ENCODE measurements at places on chromosomes 7 and 10.
A peak's percentile ranks its signal among the peaks of the same experiment; 100 is the strongest.

- DNase-seq = no peak
Measured at GRCh38 chr7:14073543-14073942, 84.1 kb upstream of the ETV1 start.

DNA sequence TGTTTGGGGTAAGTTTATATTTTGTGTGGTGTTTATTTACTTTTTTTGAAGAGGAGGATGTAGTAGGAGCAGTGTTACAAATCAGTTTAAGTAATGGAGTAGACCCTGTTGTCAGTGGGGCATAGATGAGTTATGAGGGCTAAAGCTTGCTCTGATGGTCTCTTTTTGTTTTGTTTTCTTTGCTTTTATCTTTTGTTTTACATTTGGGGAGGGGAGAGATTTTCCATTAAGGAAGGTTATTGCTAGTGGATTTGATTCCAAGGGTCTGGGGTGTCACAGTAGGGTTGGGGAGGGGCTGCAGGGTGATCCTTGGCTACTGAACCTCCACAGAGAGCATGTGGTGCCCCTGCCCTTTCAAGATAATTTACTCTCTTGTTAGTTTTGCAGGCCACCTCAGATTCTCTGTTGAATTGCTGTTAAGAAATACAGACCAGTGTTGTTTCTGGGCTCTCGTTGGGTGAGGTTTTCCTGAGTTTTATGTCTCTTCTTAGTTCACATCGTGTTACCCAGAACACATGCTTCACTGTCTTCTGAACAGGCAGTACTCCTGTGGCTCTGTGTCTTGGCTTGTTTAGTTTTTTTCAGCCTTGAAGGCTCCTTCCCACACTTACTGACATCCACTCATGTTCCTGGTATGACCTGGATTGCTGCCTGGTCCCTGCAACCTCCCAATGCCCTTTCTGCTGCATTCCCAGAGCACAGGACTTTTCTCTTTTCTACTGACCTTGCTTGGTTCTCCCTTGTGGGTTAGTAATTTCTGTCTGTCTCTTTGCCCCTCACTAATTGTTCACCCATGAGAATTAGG is 4.2 kb downstream of the KIFBP start:
- peak; percentile 43 for DNase-seq

GRCh38 chr10:133257489-133258065 is 19.1 kb downstream of the ADAM8 start:
- peak; percentile 72 for DNase-seq

DNA sequence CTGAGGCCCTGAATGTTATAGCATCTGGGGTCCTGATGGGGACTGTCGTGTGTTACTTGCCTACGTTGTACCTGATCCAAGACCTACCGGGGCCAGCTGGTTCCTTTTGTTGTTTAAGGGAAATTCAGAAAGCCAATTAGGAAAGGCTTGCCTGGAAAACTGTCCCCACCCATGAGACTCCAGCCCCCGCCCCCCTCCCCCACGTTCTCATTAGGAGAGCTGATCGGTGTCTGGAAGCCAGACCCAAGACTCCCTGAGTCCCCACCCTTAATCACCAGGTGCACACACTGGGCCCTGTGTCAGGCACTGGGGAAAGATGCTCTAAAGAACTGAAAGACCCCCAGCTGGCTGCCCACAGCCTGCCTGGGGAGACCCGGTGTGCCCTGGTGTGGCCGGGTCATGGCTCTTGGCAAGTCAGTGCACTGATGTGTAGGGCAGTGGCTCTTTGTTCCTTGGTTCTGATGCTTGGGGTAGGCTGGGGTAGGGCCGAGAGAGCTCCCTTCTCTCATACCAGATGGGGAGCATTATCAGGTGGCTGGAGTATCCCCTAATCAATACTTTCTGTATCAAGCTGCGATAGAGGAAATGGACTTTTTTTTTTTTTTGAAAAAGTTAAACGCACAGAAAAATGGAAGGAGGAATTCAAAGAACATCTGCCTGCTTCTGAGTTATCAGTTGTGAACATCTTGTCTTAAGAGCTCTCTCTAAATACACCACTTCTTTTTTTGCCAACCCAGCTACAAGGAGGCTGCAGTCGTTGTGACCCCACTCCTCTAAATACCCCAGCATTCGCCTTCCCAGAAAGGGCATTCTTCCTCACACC is 16.9 kb downstream of the TSPAN15 start:
- DNase-seq = no peak

DNA sequence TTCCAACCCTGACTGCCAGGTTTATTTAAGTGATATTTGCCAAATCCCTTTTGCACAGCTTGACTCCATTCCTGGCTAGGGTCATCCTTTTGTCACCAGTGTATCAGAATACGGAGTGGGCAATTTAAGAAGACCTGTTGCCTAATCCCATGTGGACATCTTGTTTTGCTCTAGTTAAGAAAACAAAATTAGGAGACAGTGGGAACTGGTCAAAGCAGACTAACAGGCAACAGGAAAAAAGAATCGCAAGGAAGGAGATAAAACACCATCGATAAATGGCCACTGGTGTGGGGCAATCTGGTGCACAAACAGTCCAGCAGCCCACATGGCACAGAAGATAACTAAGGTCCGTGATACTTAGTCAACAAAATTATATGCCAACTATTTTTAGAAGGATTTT is 21.4 kb downstream of the KDM7A start:
- DNase-seq = no peak

- no peak for DNase-seq
Measured at GRCh38 chr7:65832281-65832680, 40.6 kb upstream of the VKORC1L1 start.

DNA sequence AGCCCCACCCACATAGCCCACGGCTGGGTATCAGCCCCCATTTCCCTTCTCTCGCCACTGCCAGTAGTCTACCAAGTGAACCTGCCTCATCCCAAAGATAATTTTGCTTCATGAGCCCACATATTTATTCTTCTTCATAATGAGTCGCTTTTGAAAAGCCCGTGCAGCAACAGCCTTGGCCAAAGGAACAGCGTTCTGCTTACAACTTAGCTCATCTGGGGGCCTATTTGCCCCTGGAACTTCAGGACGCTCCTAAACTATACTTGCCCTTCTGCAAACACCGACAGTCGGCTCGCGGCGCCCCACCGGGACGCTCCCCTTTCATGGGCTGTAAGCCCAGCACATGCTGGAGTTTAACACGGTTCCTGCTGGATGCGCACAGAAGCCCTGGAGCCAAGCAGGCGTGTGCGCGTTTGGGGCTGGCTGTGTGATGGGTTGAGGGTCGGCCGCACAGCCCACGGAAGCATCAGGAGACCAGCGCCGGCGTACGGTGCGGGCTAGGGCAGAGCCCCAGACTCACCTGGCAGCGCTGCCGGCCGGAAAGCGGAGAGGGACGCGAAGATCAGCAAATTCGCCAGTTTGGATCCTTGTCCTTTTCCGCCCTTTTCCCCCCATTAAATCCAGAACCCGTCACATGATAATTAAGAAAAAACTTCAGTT is 370 bp downstream of the TMEM60 start:
- peak; percentile 49 for DNase-seq

DNA sequence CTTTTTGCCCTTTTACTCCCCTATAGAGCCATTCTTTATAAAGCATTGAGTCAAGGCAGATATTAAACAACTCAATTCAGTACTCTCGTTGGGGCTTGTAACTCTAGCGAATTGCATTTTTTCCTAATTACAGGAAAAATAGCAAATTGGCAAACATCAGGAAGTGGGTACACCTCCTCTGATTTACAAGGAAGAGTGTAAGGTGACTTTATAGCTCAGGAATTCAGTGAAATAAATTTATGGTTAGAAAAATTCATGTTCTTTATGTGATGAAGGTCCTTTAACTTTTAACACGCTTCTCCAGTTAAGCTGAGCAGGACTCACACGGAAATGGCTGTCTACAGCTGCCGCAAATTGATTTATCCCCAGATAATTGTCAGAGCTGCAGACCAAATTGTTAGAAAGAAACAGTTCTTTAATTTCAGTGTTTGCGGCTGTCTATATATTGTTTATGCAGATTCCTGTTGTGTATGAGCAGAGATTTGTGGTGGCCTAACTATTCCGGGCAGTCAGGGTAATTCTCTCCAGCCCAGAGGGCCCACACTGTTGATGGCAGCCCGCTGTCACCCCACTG is 151.1 kb upstream of the MKI67 start:
- no peak for DNase-seq

DNA sequence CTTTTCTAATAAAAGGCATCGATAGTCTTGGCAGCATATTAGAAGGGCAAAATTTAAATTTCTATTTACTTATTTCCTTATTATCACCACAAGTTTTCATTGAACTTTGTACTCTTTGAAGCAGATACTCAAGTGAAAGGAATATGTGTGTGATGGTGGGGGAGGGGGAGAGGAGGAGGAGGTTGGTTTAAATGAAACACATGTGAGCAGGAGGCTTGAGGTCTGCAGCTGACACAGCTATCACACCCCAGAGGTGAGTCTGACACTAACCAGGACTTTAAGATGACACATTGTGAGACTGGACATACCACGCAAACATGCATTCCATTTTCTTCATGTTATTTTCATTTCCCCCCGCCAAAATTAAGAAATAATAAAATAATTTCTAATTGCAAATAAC is 63.3 kb downstream of the CTTNBP2 start:
- DNase-seq = peak; percentile 21

DNA sequence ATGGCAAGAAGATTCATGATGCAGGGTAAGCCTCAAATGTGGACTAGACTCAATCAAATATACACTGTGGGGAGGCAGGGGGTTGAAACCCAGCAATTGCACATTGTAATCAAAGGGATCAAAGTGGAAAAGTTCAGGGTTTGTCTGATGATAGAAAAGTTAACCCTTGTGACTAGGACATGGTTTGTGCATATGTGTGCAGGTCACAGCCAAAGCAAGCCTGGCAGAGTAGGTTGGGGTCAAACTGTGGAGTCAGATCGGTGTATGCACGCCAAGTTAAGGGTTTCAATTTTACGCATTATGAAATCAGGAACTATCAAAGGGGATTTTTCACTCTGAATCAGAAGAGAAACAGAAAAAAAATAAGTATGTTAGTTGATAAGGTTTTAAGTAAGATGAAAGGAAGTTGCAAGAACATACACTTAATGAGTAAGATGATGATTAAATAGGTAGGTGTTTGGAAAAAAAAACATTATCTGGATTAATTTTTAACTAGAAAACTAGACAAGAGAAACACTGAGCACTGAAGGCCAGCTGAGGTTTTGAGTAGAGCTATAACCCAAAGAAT is 188.3 kb downstream of the DGKB start:
- no peak for DNase-seq

GRCh38 chr10:106825576-106826364 is 338.7 kb downstream of the SORCS1 start:
- no peak for DNase-seq

DNA sequence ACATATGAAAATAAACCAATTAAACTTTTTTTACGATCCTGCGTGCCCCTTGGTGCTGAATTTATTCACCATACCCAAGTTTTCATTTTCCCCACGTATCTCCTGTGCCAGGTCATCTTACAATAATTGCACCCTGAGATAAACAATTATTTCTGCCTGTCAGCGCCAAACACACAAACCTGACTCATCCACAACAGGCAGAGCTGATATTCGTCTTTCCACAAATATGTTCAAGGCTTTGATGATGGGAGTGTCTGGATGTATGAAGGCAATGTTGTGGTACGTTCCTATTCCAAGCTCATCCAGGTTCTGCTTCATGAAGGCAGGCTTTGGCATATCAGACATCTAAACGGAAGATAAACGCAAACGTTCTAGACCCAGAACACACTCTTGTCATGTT is 45.8 kb upstream of the RHEB start:
- DNase-seq = no peak

DNA sequence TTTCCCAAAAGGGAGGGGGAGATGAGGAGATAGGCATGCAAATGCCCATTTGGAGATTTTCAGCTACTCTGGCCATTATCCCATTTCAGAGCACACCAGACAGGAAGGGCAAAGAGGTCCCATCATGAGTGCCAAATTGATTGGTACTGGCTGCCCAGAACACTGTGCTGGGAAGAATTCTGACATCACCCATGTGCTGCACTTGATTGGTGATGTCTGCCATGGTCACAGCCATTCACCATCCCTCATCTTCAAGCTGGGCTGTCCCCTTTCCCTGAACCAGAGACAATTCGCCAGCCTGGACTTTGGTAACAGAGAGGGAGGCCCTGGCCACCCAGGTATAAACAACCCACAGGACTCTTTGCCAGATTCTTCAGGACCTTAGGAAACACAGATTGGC is 23.2 kb upstream of the RADIL start:
- no peak for DNase-seq

DNA sequence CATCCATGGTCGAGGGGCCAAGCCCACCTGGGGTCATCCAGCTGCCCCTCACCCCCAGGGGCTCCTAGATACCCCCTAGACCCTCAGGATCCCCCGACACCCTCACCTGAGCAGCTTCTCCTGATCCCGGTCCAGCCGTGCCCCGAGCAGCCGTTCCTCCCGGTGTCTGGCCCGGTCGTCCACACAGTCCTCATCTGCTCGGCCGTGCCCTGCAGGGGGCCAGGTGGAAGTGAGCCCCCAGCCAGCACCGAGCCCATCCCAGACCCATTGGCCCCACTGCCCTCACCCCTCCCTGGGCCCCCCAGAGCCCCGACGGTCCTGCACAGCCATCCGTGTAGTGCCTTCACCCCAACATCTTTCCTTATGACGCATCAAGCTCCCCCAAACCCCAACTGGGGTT is 45.8 kb downstream of the TNRC18 start:
- no peak for DNase-seq

GRCh38 chr10:80598951-80599350 is 61.2 kb downstream of the SH2D4B start:
- DNase-seq = no peak

GRCh38 chr7:78124216-78124615 is 325.6 kb downstream of the PHTF2 start:
- DNase-seq = no peak

DNA sequence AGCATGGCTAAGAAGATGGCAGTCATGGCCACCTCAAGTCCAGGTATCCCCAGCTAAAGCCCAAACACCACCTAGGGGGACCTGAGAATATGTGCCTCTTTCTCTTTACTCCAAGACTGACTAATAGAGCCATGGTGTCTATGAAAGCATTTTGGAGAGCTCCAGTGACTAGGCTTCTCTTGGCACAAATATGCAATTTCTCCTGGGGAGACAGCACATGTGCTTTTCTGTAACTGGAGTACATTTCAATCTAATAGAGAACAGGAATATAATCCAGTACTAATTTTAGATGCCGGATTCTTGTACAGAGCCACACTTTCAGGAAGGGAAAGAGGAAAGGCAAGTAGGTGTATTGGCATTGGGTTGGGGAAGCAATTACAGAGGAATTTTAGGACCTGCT is 260.1 kb downstream of the BMPER start:
- no peak for DNase-seq

- DNase-seq = peak; percentile 49
Measured at GRCh38 chr7:36175886-36176285, 22.8 kb downstream of the EEPD1 start.

All from heart left ventricle (tissue), 16 donors.